ENCODE measurements at places on chromosomes 13 and 19.

GRCh38 chr13:79939689-79940088 is 401.2 kb downstream of the SPRY2 start:
- H3K27me3 ChIP-seq, result no peaks in the 10 kb centered on the region
- H3K36me3 ChIP-seq, result 0 out of 2 replicates have a peak, but pooled peaks cover 4% of the 10 kb centered on the region

GRCh38 chr19:45643927-45644771 is 5.0 kb upstream of the EML2 start:
- H3K4me3 ChIP-seq, result no peak overlapping the region
- no peak for DNase-seq
- H3K4me1 ChIP-seq, result peaks cover 31% of the 10 kb centered on the region
- no peak overlapping the region for H3K27ac ChIP-seq
- H3K27me3 ChIP-seq, result no peaks in the 10 kb centered on the region

DNA sequence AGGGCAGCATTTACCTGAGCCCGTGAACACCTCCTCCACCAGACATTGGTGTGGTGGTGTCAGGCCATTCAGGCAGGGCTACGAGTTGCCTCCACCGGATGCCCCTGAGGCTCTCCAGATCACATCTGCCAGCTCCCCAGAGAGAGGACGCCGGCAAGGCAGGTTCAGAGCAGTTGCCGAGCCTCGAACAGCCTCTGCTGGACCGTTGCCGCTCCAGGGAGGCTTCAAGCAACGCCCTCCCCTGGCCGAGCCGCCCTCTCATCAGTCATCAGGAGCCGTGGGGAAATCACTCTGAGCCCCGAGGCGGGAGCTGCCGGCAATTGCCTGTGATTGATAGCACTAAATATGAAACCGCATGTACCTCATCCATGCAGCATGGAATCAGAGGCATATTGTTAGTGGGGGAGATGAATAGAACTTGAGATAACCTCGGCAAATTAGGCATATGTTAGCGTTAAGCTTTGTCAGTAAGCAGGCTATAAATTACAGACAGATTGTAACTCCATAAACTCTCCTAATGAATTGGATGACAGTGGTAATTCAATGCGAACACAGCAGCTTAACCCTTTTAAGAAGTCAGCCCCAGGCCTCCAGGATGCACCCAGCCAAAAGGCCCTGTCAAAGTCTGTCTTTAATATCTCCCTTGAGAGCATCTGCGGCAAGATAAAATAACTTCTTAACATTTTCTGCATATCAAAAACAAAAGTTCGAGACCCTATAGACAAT is 29.8 kb upstream of the SPACA7 start:
- peaks cover 97% of the 10 kb centered on the region for H3K27me3 ChIP-seq
- no peaks in the 10 kb centered on the region for H3K36me3 ChIP-seq
- no peak overlapping the region for H3K4me3 ChIP-seq
- H3K27ac ChIP-seq, result no peak overlapping the region

DNA sequence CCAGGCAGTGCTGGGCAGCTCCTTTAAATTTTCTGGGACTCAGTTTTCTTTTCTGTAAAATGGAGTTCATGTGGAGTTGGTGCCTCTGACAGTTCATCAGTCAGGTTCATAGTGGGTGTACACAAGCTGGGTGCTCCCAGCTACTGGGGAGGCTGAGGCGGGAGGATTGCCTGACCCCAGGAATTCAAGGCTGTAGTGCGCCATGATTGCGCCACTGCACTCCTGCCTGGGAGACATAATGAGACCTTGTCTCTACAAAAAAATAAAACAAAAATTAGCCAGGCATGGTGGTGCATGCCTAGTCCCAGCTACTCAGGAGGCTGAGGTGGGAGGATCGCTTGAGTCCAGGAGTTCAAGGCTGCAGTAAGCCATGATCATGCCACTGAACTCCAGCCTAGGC is 21.1 kb downstream of the IQCN start:
- no peak overlapping the region for H3K27ac ChIP-seq
- no peak for DNase-seq
- H3K36me3 ChIP-seq, result no peaks in the 10 kb centered on the region

DNA sequence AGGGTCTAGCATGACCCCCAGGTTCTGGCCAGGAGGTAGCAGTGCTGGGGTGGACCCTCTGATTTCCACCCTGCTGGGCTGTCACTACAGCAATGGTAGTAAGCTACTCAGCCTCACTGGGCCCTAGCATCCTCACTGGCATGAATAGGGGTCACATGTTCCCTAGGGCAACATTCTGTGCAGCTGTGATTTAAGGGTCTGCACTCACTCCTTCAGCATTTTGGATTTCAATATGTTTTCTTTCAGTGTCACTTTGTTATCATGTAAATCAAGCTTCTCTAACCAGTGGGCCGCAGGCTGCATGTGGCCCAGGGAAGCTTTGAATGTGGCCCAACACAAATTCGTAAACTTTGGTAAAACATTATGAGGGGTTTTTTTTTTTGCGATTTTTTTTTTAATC is 57.8 kb downstream of the SPATA13 start:
- H3K4me1 ChIP-seq, result peaks cover 19% of the 10 kb centered on the region
- H3K27me3 ChIP-seq, result no peaks in the 10 kb centered on the region
- no peak overlapping the region for H3K27ac ChIP-seq
- H3K36me3 ChIP-seq, result peaks cover 7% of the 10 kb centered on the region
- DNase-seq, result no peak

DNA sequence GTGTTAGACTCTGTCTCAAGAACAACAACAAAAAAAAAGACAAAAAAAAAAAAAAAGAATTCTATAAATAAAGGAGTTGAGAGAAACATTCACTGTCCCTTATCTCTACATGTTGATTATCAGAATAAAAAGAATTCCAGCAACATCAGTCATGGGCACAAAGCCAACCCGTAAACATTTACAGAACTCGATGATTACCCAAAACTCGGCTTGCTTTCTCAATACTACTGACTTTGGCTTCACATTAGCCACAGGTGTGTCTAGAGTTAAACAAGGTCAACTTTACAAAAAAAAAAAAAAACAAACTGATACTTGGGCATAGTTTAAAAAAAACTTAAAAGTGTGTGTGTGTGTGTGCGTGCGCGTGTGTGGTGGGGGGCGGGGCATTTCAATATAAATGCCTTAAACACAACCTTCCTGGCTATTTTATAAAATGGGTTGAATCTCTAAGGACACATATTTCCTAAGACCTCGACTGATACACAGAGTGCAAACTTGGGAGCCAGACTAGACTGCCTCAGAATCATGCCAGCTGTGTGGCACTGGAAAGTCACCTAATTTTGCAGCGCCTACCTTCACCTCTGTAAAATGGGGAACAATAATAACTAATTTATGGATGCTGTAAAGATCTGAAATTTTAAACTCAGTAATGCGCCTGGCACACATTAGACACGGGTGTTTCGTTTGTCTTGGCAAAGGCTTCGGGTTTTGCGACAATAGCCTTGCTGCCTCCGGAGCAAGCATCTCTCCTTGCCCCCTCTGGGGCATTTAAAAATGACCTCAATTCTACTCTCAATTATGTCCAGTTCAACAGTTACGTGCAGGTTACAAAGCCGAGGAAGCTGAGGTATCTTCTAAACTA is 922 bp downstream of the EBPL start:
- peaks cover 10% of the 10 kb centered on the region for H3K36me3 ChIP-seq
- peak overlapping the region; percentile 58 for H3K4me3 ChIP-seq
- peaks cover 6% of the 10 kb centered on the region for H3K4me1 ChIP-seq
- H3K27me3 ChIP-seq, result no peaks in the 10 kb centered on the region

- no peak overlapping the region for H3K27ac ChIP-seq
- no peak overlapping the region for H3K4me3 ChIP-seq
- no peaks in the 10 kb centered on the region for H3K36me3 ChIP-seq
- no peaks in the 10 kb centered on the region for H3K27me3 ChIP-seq
These were observed 27.9 kb downstream of the POP4 start for GRCh38 chr19:29634002-29634401.

DNA sequence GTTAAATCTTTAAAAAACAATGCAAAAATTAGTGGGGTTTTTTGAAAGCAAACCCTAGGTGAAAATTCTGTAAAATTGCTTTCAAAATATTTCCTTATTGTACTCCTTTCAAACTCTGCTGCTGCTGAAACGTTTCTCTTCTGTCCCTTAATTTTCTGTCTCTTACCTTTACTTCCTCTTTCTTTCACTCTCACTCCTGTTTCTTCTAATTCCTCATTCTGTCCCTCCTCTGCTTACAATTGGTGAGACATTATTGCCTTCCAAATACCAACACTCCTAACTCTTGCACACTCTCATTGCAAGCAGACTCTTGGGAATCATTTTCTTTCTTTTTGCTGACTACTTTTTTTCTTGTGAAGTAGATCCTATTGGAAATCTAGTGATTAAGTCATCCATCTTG is 685.6 kb upstream of the SLITRK1 start:
- H3K27ac ChIP-seq, result no peak overlapping the region
- no peaks in the 10 kb centered on the region for H3K4me1 ChIP-seq
- DNase-seq, result no peak
- no peaks in the 10 kb centered on the region for H3K27me3 ChIP-seq

GRCh38 chr19:57887195-57887941 is 1.5 kb downstream of the ZNF814 start:
- no peak overlapping the region for H3K4me3 ChIP-seq
- no peak for DNase-seq
- no peaks in the 10 kb centered on the region for H3K4me1 ChIP-seq
- H3K36me3 ChIP-seq, result no peaks in the 10 kb centered on the region

GRCh38 chr19:45715139-45715538 is 15.6 kb downstream of the FBXO46 start:
- no peak overlapping the region for H3K27ac ChIP-seq
- no peaks in the 10 kb centered on the region for H3K27me3 ChIP-seq
- H3K36me3 ChIP-seq, result peaks cover 37% of the 10 kb centered on the region
- DNase-seq, result no peak
- peaks cover 12% of the 10 kb centered on the region for H3K4me1 ChIP-seq

GRCh38 chr19:13150187-13150930 is at the start of the genes IER2 and STX10:
Gene IER2 (plus strand): TSS chr19:13150411. CDS start chr19:13153187, 2,776 bp downstream.
Gene STX10 (minus strand): TSS chr19:13150375. CDS start chr19:13150173, 202 bp downstream.
- H3K27ac ChIP-seq, result peak within 1 kb of the TSS; percentile 70
- H3K36me3 ChIP-seq, result peaks cover 31% of the 10 kb centered on the region
- H3K4me1 ChIP-seq, result peaks cover 22% of the 10 kb centered on the region
- DNase-seq, result peak; percentile 93
- no peaks in the 10 kb centered on the region for H3K27me3 ChIP-seq

GRCh38 chr13:93398167-93399035 is 171.8 kb downstream of the GPC6 start:
- H3K4me3 ChIP-seq, result no peak overlapping the region
- no peaks in the 10 kb centered on the region for H3K27me3 ChIP-seq
- H3K36me3 ChIP-seq, result no peaks in the 10 kb centered on the region
- H3K27ac ChIP-seq, result no peak overlapping the region
- no peaks in the 10 kb centered on the region for H3K4me1 ChIP-seq
- no peak for DNase-seq

- no peaks in the 10 kb centered on the region for H3K27me3 ChIP-seq
- no peak overlapping the region for H3K27ac ChIP-seq
- DNase-seq, result no peak
- no peak overlapping the region for H3K4me3 ChIP-seq
- H3K36me3 ChIP-seq, result peaks cover 54% of the 10 kb centered on the region
These were observed 17.3 kb downstream of the PARP4 start for GRCh38 chr13:24495151-24495729.

DNA sequence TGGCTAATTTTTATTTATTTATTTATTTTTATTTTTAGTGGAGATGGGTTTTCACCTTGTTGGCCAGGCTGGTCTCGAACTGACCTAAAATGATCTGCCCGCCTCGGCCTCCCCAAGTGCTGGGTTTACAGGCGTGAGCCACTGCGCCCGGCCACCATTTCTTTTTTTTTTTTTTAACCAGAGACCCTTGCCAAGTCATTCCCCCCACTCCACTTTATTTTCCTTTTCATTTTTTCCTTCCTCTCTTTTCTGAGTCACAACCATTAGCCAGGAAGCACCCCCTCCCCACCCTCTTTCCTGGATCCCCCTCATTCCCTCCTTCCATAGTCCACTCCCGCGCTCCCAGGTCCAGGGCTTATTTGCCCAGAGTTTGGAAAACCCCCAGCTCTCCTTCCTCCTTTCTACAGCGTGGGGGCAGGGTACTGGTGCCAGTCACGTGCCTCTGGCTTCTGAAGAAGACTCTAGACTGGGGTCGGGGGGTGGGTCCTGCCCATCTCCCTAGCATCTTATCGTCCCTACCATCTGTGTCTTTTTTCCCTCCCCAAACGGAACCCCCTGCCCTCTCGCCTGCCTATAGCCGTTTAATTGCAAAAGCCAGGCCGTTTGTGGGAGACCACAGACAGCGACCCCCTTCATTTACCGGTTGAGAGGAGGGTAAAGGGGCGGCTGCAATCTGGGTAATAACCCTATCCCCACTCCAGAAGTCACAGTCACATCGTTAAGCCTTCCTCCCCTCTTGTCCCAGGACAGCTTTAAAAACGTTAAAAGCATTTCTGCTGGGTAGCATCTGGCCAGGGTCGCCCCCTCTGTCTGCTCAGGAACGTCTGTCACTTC is 1.1 kb upstream of the CALR start:
- no peak for DNase-seq
- peak overlapping the region; percentile 7 for H3K27ac ChIP-seq

DNA sequence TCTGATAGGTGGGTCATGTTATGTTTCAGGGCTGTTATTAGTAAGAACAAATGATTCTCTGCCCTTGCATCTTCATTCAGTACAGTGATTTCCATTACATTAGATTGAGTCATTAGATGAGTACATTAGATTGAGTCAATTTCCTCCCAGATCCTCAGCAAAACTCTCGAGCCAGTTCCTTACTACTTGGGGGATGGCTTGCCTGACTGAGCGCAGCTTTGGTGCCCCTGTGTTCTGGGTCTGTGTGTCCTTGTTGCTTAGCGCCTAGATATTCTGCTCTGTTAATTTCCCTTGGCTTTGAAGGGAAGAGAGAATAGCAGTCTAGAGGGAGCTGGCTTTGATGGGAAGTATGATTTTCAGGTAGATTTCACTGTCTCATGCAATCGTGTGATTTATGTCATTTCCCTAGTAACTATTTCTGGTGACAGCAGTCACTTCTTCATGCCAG is 19.1 kb upstream of the SCEL start:
- no peak for DNase-seq
- H3K4me3 ChIP-seq, result no peak overlapping the region
- no peaks in the 10 kb centered on the region for H3K4me1 ChIP-seq

DNA sequence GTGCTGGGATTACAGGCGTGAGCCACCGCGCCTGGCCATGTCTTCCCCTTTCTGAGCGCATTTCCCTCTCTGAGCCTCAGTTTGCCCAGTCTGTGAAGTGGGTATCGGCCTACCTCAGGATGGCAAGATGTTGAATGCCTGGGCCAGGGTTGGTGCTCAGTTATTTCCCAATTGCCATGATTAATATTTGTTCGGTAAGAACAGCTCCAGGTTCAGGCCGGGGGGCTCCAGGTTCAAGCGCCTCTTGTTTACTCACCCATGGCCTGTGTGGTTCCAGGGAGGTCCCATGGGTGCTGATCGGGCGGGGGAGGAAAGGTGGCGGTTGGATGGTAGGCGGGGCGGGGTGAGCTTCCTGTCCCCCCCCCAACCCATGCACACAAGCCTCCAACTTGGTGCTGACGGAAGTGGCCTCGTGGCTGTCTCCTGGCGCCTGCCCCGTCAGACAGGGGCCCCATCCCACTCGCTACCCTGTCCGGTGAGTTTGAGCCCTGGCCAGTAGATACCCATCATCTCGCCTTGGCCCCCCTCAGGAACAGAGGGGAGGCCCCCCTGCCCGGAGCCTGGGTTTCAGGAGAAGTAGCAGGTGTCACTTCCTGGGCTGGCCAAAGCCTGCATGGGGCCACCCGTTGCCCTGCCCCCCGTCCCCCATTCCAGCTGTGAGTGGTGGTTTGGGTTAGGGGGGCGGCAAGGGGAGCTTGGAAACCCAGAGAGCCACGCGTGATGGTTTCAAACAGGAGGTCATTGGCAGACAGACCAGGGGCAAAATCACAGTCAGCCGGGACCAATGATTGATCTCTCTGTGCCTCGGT is at the start of gene FCHO1:
Gene FCHO1 (plus strand): TSS at position 375 of the 809 bp plus-strand sequence. CDS start 3,688 bp downstream, outside the sequence.
- DNase-seq, result no peak
- no peak within 1 kb of the TSS for H3K4me3 ChIP-seq
- no peak within 1 kb of the TSS for H3K27ac ChIP-seq
- H3K27me3 ChIP-seq, result peaks cover 6% of the 10 kb centered on the region
- H3K4me1 ChIP-seq, result peaks cover 10% of the 10 kb centered on the region
